ENCODE measurements at places on chromosomes 5 and 9.

DNA sequence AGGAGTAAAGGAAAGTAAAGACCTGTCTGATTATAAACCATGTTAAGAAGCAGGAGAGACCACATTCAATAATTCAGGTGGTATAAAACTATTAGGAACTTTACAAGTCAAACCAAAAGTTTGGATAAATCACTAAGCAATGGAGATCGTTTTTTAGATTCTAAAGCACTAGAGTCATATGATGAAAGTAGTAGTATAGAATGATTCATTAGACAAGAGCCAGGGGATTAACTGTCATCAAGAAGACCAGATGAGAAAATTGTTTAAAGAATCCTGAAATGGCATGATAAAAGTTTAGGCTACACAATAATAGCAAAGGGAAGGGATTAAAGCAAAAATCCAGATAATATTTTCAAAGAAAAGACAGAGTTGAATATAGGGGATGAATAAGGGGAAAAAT, 12.9 kb upstream of the CARNMT1 start:
- DNase-seq, result no peak

DNA sequence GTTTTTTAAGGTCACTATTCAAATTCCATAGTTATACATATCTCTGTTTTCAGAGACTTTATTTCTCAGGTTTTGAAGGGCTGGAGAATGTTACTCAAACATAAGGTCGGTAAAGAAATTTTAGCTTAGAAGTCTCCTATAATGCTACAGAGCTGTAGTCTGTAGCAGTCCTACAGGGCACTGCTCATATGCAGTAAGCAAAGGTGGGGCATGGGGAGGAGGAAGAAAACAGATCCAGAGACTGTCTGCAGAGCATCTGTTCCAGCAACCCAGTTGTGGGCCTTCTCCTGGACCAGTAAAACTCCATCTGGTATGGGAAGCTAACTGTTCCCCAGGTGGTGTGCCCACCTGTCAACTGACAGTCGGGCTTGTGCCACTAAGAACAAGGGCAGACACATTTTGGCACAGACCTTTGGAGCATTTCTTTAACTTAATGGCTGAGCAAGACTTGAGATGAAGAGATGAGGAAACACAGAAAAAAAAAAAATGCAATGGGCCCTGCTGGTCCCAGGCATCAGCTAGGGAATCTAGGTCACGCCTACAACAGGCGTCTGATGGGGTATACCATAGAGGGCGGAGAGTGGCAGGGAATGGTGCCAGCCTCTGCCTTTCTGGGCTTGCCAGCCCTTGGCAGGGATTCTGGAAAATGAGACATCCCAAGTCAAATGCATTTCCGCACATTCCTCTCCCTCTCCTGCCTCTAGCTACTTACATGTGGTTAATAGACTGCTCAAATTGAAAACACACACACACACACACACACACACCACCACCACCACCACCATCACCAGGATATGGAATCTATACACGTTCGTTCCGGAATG, 218.9 kb downstream of the ARL15 start:
- DNase-seq, result no peak

- no peak for DNase-seq
Measured at GRCh38 chr9:76221423-76221822, 172.8 kb downstream of the RFK start.

GRCh38 chr5:135203019-135203418, 169.0 kb upstream of the PITX1 start:
- no peak for DNase-seq

- no peak for DNase-seq
Measured at GRCh38 chr9:108002371-108002956, 512.9 kb upstream of the KLF4 start.

DNA sequence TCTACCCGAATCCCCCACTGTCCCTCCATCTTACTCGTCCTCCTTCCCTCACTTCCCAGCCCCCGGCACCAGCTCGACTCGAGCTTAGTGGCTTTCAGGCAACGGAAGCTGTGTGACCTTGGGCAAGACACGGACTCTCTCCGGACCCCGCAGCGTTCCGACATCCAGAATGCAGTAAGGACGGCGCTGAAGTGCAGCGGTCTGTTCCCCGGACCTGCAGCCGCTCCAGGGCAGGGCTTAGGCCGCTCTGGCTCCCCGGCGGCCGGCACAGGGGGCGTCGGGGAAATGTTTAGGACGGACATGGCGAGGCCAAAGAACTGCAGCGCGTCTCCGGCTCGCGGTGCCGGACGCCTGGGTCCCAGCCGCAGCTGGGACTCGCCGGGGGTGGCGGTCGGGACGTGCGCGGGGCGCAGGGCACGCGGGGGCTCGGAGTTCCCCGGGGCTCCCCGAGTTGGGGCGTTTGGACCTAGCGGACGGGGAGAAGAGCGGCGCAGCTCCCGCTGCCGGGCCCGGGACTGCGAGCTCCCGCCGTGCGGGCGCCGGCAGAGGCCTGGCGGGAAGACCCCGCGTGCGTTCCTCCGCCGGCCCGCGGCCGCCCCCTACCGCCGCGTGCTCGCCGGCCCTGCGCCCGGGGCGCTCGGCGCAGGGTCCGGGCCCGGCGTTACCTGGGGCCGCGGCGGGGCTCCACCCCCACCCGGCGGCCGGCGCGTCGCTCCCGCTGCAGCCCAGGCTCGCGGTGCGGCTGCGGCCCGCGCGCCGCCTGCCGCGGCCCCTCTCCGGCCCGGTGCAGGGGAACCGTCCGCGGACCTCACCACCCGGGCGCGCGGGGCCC, 5.6 kb upstream of the RNF44 start:
- DNase-seq, result peak; percentile 24

DNA sequence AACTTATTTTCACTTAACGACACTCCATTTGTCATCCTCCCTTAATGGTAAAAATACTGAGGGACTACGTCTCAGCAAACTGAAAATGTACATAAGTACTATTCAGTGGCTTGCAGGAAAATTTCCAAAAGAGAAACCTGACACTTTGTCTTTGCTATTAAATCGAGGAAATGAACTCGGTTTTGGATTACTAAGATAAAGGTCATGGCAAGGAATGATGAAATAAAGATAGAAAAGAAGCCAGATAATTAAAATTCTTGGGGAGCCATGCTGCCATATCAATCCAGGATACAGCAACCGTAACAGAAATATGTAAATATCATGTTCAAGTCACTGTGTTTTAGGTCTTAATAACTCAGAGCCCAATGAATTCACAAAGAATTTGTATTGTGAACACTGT, 647.8 kb downstream of the CDH9 start:
- DNase-seq, result no peak

- DNase-seq, result no peak
Measured at GRCh38 chr5:140840978-140841962, at the start of gene PCDHA8. PCDHA8 (plus strand) TSS chr5:140841187; CDS start chr5:140841322, 135 bp downstream.

DNA sequence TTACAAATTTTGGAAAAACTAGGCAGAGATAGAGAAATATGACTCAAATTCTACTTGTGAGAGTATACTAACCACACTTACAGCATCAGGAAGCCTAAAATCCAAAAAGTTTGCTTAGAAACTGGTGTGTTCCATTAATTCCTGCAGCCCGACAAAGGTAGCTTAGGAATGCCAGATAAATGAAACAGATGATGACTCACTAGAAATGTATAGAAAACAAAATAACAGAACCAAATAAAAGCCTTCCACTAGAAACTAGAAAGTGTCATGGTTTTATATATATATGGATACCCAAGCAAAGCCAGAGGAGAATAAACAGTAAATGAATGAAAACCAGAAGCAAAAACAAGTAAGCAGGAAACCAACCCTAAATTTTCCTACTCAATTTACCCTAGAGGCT, 272.2 kb upstream of the PRDM9 start:
- no peak for DNase-seq

DNA sequence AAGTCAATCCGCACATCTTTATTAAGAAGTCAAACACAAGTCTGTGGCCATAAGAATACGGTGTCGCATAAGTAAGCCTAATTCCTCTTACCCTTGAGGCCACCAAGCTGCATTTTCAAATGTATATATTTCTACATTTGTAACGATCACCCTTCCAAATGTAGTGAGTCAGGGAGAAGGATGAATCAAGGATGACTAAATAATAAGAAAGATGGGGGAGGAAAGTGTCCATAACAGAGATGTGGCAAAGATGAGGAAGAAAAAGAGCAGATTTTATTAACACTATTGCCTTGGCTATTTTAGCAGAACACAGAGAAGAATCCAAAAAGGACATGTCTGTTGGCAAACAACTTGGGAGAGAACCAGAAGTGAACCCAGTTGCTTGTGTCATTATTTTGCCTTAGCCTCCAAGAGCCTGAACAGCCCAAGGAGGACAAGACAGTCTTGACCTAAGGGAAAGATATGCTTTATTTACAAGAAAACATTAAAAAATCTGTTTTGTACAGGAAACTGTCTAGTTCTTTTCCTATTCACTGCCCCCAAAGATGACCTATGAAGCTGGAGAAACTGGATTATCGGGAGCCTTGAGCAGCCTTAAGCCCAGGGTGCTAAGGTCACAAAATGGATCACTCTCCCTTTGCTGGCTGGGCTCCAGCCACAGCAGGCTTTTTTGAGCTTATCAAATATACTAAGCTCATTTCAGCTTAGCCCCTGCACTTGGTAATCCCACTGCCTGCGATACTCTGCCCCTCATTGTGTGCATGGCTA, 101.5 kb downstream of the PLCXD3 start:
- DNase-seq, result no peak

GRCh38 chr5:81522571-81522970, 128.6 kb upstream of the ACOT12 start:
- DNase-seq, result no peak

DNA sequence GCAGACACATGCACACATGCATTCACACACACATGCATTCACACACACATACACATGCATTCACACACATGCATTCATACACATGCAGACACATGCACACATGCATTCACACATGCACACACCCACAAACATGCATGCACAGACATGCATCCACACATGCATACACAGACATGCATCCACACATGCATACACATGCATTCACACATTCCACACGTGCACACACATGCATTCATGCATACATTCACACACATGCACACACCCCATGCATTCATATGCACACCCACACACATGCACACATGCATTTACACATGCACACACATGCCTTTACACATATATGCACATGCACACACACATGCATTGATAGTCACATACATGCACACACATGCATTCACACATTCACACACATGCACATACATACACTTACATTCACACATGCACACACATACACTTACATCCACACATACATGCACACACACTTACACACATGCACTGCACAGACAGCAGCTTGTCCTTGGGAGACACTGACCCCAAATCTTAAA, 106.4 kb downstream of the COL5A1 start:
- DNase-seq, result no peak

- DNase-seq, result no peak
Measured at GRCh38 chr5:32501071-32502002, 56.8 kb upstream of the ZFR start.

DNA sequence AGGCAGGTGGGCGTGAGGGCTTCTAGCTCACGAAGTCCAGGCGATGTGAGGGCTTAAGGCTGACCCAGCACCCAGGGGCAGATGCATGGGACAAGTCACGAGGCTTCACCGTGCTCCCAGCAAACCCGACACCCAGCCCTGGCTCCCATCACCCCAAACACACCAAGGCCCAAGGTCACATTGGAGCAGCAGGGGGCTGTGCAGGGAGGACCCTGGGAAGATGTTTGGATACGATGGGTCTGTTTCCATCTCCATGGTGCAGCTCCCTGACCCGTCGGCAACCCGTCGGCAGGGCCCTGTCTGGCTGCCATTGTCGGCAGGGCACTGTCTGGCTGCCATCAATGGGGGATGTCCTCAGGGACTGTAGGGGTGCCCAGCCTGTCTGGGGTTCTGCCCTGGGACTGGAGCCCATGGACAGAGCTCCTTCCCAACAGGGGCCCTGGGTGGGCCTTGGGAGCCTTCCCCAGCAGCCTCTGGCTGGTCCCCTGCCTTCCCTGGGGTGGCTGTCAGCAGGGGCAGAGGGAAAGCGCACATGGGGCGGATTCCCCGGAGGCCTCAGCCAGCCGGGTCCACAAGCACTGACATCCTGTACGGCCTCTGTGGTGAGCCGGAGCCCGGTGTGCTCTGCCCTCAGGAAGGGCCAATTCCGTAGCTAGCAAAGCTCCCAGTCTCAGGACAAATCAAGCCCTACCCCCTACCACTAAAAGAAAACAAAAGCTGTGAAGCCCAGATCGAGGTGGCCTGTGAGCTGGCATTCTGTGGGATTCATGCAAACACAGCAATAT, 47.1 kb downstream of the NACC2 start:
- DNase-seq, result no peak

- DNase-seq, result no peak
Measured at GRCh38 chr5:18314192-18314778, 680.0 kb downstream of the TAF11L14 start.

GRCh38 chr5:568809-569208, 43.3 kb upstream of the CEP72 start:
- no peak for DNase-seq

- no peak for DNase-seq
Measured at GRCh38 chr5:143145243-143146160, 258.0 kb downstream of the NR3C1 start.

DNA sequence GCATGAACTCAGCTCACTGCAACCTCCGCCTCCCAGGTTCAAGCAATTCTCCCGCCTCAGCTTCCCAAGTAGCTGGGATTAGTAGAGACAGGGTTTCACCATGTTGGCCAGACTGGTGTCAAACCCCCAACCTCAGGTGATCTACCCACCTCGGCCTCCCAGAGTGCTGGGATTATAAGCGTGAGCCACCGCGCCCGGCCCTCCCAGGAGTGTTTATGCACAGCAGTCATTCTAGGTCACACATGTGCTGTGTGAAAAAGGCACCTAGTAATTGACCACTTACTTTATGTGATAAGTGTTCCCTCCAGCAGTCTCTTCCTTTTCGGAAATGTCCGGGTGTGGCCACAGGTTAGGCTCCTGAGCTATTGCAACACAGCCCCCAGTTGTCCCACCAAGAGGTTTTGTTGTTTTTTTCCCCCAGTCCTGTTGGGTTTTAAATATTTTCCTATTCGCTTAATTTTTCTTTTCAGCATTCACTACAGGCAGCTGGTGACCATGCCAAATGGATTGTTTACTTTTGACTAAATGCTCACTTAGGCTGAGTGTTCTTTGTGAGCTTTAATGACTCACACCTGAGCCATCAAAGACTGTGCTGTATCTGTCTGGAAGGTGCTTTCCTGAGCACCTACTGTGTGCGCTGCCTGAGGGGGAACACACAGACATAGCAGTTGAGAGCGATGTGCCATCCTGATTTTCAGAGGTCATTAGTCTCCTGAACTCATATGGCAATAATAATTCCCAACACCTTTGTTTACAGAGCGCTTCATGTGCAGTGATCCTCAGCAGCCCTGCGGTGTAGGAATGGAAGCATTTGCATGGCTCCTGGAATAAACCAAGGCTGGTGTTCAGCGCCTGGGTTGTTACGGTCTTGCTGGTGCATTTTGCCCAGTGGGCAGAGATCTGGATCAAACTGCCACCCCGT, 94.3 kb downstream of the MVB12B start:
- no peak for DNase-seq

DNA sequence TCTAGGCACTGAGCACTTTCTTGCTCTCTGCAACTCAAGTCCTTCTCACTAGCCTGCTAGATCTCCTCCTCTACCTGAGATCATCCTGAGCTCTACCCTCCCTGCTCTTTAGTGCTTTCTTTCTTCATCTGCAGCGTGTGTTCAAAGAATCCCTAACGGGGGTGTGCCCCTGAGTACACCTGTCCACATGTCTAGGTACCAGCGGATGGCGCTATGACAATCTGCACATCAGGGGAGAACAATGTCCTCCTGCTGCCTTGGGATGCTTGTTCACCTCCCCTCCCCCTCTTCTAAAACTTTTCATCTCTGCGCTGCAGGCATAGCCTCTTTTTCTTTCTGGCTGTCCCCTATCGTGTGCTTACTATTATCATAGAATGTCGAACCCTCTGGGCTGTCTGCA, 42.7 kb downstream of the PTPN3 start:
- DNase-seq, result no peak

GRCh38 chr5:14191325-14191724, 48.2 kb downstream of the TRIO start:
- DNase-seq, result no peak

GRCh38 chr5:14853685-14854084, 17.9 kb downstream of the ANKH start:
- no peak for DNase-seq

Measured in stimulated activated CD8-positive, alpha-beta memory T cell treated with anti-CD3 and anti-CD28 coated beads, Interleukin-7, amount 100 ng/mL, for 4 hours (primary cell).